Stomach (tissue), 19 donors: ENCODE measurements at places on chromosomes 5 and 9. TPM values are rescaled to one million over a fixed set of nuclear protein-coding genes. Genes with fewer than 3 reads are reported as not detected.

The GABRA1 gene
- total RNA-seq, result not detected

The DPH7 gene
- 14.3 TPM for total RNA-seq

The UBE2B gene
- total RNA-seq, result 150 TPM

DNA sequence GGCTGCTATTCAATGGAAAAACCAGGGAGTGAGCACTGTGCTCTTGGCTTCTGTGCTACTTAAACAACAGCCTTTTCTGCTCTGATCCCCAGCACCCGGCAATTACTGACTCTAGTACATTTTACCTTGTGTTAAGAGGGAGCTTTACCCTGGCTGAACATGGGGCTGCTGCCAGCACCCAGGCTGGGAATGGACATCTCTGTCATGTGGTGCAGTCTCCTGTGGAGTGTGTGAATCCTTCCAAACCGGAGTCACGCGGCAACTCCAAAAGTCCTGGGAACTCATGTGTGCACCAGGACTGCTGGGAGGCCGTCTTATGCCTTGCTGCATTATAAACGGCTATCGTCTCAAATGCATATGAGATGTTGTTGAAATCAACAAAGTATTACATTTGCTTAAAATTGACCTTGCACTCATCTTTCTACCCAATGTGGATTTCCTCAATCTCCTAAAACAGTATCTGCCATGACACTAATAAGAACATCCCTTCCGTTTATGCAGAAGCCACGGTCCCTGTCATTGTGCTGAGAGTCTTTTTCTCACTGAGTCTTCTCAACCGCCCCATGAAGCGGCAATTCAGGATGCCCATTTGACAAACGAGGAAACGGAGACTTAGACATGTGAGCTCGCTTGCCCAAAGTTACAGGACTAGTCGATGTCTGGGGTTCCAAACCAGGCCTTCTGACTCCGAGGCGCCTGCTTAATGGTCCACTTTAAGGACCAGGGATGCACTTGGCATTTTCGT is 884 bp upstream of the GSN start:
- H3K27ac ChIP-seq, result peak overlapping the region; percentile 95
- H3K27me3 ChIP-seq, result no peaks in the 10 kb centered on the region
- no peaks in the 10 kb centered on the region for H3K36me3 ChIP-seq

GRCh38 chr9:91856419-91856818 is 93.6 kb downstream of the ROR2 start:
- H3K36me3 ChIP-seq, result no peaks in the 10 kb centered on the region
- no peak overlapping the region for H3K4me3 ChIP-seq
- no peak for DNase-seq
- H3K27ac ChIP-seq, result no peak overlapping the region

DNA sequence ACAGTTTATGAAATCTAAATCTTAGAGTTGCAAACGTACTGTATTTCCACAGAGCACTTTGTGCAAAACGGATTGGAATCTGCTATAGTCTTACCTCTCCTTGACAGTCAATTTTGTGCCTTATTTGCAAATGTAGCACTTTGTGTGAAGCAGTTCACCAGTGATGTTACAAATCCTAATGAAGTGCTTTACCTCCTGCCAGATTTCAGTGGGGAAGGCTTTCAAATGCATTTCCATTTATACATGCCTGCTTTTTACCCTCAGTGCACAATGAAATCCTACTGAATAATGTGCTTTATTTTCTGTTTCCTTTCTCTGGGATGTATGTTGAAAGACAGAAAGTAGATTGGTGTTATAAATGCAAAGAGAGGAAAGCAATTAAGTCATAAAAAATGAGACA is 2141.6 kb upstream of the C9orf72 start:
- H3K27me3 ChIP-seq, result no peaks in the 10 kb centered on the region
- no peak for DNase-seq
- no peaks in the 10 kb centered on the region for H3K36me3 ChIP-seq
- H3K4me3 ChIP-seq, result no peak overlapping the region
- no peaks in the 10 kb centered on the region for H3K4me1 ChIP-seq
- no peak overlapping the region for H3K27ac ChIP-seq

DNA sequence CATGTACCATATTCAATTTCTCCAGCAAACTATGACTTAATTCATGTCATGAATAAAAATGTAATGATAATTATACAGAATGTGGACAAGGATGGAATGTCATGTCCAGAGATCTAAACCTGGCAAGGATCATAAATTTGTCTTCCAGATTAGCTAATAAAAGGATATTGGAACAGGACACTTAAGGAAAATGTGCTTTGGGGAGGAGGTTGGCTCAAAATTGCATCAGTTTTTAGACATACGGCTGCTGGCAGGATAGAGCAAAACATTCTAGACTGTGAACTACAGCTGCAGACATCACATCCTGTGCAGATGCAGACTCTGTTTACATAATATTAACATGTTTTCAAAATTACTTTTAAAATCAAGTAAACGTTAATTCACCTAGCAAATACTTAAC is 248.4 kb downstream of the TLR4 start:
- no peaks in the 10 kb centered on the region for H3K27me3 ChIP-seq
- H3K4me3 ChIP-seq, result no peak overlapping the region
- peak; percentile 39 for DNase-seq
- H3K4me1 ChIP-seq, result no peaks in the 10 kb centered on the region

- no peaks in the 10 kb centered on the region for H3K27me3 ChIP-seq
- peaks cover 22% of the 10 kb centered on the region for H3K4me1 ChIP-seq
- peak overlapping the region; percentile 40 for H3K4me3 ChIP-seq
Measured at GRCh38 chr5:67015541-67016191, 180.9 kb downstream of the CD180 start.
